ENCODE measurements at places on chromosomes 2 and 18. TPM values are rescaled to one million over a fixed set of nuclear protein-coding genes. Genes with fewer than 3 reads are reported as not detected.

TTC39C gene
- total RNA-seq: 26.0 TPM

GRCh38 chr2:241363426-241363825 lies 7.3 kb downstream of the FARP2 start:
- peak; percentile 58 for DNase-seq

DNA sequence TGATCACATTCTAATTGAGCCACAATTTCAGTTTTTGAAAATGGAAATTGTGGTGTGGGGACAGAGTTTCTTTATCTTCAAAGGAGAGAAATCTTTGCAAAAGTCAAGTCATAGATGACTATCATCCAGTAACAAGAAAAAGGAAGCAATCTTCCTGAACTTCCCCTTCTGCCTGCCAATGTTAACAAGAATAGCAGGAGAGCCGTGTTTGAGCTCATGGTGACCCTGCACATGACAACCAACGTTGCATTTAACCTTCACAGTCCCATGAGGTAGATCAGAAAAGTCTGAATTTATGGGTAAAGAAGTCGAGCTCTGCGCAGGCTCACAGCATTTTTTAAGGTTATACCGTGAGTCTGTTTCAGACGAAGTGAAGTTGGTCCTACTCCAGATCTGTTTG lies 454.9 kb downstream of the LPIN1 start:
- DNase-seq: no peak

- no peak for DNase-seq
Observed at GRCh38 chr2:36405183-36405582, 49.6 kb downstream of the CRIM1 start.

- no peak for DNase-seq
Observed at GRCh38 chr2:166238176-166238575, 110.4 kb upstream of the SCN1A start.

GRCh38 chr2:128603411-128603924 lies 284.8 kb upstream of the HS6ST1 start:
- DNase-seq: no peak

NEU2 gene
- not detected for total RNA-seq

GRCh38 chr2:58476556-58476955 lies 235.4 kb upstream of the FANCL start:
- no peak for DNase-seq

- DNase-seq: no peak
Observed at GRCh38 chr2:178177066-178177679, 17.1 kb upstream of the OSBPL6 start.

DNA sequence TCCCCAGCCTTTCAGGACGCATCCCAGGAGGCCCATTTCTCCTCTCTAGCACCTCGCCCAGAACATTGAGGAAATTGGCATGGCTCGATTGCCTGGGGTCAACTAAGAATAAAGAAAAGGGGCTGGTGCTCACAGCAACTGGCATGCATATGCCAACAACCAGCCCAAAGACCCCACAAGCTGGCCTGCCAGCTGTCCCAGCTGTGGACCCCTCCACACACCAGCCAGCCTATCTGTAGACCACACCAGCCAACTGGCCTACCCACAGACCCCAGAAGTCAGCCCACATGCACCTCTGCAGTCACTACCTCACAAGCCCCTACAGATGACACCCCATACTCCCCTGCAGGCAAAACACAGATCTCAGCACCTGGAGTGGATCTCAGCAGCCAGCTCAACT lies 123.8 kb upstream of the ID2 start:
- no peak for DNase-seq

MORN2 gene
- 28.4 TPM for total RNA-seq

GRCh38 chr2:55431982-55432627 lies 12.4 kb upstream of the CCDC88A start:
- no peak for DNase-seq

- no peak for DNase-seq
Observed at GRCh38 chr2:125259451-125259850, 1234.4 kb downstream of the CNTNAP5 start.

GRCh38 chr18:50284255-50284885 lies 3.0 kb upstream of the MBD1 start:
- DNase-seq: no peak

RBM44 gene
- total RNA-seq: 0.14 TPM

- DNase-seq: no peak
Observed at GRCh38 chr2:215677481-215677880, 241.6 kb upstream of the FN1 start.

- no peak for DNase-seq
Observed at GRCh38 chr2:100391735-100392515, 25.5 kb downstream of the CHST10 start.

- no peak for DNase-seq
Observed at GRCh38 chr2:172808156-172808555, 72.5 kb downstream of the RAPGEF4 start.

CCDC68 gene
- total RNA-seq: 2.7 TPM

GRCh38 chr2:174158003-174158402 lies 90.3 kb downstream of the OLA1 start:
- no peak for DNase-seq

GRCh38 chr2:106107509-106108131 lies 86.5 kb downstream of the UXS1 start:
- no peak for DNase-seq

GRCh38 chr18:34221971-34222306 lies 2.8 kb downstream of the NOL4 start:
- no peak for DNase-seq

DNA sequence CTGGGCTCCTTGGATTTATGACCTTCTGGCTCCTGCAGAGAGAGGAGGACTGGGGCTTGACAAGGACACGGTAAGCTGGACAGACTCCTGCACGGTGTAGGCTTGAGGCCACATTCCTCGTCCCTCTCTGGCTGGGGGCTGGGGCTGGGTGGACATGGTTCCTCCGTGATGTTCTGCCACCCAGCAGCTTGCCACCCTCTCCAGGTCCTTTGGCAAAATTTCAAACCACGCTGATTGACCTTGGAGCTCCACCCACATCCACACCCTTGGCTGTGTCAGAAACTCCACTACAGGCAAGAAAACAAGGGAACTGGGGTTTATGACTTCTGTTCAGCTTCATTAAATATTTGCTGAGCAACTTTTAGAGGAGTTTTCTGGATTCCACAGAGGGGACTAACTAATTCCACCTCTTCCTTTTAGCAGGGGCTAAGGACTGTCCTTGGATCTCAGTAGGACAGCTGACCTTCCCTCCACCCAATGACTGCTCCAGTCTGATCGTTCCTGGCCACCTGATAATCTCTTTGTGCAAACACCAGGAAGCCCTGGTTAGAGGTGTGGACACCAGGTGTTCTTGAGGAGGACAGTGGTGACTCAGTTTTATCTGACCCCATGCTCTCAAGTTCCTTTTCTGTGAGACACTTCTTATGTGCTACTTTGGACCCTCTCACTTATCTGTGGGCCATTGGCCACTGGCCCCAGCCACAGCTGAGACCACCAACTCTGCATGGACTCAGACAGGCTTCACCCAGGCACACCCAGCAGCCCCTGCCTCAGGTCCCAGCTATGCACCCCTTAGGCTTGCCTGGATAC lies 29.3 kb downstream of the GPR55 start:
- no peak for DNase-seq

FOXI3 gene
- total RNA-seq: 0.17 TPM

DNA sequence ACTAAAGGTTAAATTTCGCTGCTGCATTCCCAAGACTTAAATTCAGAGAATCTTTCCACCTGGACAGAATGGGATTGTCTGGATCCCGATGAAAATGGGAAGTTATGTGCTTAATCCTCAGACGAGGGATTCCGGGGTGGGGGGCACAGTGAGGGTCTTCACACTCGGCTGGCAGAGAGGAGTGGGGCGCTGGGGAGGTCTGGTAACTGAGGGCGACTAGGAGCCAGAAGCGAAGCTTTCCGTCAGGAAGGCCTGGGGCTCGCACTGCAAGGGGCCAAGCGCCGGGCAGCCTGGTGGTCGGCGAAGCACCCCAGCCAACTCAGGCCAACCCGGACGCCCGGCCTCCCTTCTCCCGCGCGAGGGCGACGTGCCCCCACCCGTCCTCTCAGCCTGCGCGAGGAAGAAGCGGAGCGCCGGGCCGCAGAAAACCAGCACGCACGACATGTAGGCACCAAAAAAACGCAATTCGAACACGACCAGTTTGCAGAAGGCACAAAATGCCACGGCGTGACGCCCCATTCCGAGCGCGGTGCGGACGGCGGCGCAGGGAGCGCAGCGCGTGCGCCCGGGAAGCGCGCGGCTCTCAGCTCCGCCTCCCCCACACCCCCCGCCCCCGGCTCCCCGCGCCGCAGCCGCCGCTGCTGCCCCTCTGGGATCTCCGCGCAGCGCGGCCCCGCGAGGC lies 188.1 kb downstream of the ZEB2 start:
- no peak for DNase-seq

LONRF2 gene
- total RNA-seq: 0.43 TPM

CRACDL gene
- total RNA-seq: 0.29 TPM

GRCh38 chr2:17589406-17590035 lies 49.0 kb downstream of the VSNL1 start:
- no peak for DNase-seq

- DNase-seq: no peak
Observed at GRCh38 chr2:241386519-241386918, 30.4 kb downstream of the FARP2 start.

DNA sequence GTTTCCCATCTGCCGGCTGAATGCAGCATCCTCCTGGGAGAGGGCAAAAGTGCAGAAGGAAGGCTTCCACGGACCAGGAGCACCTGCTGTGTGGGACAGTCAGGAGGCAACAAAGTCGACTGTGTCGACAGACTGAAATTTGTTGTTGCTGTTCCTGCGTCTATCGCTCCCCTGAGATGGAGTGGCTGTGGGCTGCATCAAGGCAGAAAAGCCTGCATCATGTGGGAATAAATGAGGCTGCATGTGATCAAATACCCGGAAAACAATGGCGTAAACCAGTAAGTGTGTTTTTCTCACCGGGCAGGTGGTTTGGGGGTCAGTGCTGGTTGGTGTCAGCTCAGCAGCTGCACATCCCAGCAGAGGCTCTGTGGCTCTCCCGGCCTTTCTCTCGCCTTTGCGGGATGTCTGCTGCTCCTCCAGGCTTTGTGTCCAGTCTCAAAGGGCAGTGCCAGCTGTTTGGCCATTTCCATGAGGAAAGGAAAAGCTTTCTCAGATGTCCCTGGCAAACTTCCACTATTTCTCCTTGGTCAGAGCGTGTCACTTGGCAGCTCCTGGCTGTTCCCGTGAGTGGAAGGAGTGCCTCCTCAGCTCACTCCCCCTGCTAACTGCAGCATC lies 262.4 kb downstream of the NDUFA10 start:
- no peak for DNase-seq

DNA sequence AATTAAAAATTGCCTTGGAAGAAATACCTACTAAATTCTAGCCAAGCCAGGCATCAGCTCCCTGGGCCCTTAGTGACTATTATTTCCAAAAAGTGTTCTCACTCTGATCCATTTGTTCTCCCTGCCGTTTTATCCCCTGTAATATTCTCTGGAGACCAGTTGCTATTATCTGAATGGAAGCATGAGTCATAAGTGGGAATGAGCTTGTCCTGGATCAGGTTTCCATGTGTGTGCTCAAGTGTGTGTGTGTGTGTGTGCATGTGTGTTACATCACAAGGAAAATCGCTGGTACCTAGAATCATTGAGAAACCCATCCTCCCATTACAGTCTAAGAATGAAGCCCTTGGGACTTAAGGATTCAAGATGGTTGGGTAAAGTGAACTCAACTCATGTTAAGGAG lies 130.3 kb upstream of the CXCR4 start:
- peak; percentile 41 for DNase-seq

DNA sequence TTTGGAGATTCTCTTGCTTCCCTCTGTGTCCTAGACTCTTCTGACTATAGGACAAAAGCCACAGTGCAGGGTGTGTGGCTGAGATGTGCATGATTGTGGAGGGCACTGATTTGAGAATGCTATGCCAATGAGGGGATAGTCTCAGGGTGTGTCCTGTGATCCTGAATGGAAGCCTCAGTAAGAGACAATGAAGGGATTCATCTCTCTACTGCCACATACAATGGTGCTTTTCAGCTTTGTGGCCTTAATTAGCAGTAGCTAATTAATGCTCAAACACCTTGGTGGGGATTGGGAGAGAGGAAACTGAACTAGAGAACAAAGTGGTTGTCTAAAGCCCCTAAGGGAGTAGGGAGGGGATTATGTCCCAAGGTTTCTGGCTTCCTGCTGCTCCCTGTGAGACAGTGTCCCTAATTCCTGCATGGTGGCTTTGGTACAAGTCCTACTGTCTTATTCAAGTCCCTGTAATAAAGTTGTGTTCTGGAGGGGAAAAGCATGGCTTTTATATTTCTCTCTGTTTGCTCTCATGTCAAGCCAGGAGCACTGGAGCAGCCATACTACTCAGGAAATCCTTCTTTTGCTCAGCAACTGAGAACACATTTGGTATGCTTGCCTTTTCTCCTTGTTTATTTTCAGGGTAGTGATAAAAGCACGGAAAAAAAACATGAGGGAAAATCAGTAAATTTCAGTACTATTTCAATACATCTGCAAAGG lies 415.2 kb upstream of the TCF4 start:
- DNase-seq: no peak

DNA sequence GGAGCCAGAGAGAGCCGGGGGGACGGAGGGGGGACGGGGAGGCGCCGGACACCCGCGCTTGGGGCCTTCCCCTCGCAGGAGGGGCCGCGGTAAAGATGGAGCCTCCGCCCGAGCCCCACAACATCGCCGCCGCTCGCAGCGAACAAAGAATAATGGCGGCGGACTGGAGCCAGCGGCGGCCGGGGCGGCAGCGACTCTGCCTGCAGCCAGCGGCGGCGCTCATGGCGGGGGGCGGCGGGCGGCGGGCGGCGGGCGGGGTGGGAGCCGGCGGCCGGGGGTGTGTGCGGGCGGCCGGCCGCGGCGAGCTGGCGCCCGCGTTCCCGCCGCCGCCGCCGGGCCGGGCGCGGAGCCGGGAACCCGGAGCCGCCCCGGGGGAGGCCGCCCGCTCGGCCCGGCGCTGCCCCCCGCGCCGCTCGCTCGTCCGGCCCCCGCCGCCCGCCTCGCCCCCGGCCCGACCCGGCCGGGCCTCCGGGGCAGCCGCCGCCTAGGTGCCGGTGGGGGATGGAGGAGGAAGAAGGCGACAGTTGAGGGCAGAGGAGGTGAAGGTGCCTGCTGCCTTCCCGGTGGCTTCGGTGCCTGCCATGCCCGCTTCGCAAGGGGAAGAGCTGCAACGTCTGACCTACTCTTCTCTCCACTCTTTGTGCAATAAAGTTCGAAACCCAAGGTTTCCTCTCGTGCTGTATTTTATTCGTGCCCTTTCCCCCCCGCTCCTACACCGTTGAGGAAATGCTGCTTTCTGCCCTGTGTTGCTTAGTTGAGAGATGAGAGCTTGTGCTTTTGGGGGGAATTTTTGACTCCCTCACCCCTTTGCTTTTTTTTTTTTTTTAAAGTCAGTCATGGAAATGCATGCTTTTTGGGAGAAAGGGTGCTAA lies 634 bp downstream of the CREB1 start:
- no peak for DNase-seq

PTPN18 gene
- 23.8 TPM for total RNA-seq

DNA sequence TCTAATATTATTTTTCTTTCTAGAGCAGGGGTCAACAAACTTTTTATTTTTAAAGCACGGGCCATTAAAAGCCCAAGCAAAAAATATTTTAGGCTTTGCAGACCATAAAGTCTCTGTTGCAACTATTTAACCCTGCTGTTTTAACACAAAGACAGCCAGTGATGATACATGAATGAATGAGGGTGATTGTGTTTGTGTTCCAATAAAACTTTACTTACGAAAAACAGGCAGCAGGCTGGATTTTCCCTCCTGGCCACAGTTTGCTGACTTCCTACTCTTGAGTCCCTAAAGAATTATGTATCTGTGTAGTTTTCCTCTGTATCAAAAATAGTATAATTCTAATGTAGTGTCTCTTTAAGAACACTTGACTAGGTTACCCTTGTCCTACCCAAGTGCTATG lies 402.0 kb downstream of the ADCYAP1 start:
- DNase-seq: no peak

MFSD2B gene
- total RNA-seq: 0.06 TPM

GRCh38 chr2:106789185-106789584 lies 96.8 kb downstream of the ST6GAL2 start:
- no peak for DNase-seq
